CD4-positive, alpha-beta T cell treated with Interleukin-10 for 1 hour (primary cell): ENCODE measurements at places on chromosomes 7 and 10.

- DNase-seq = no peak
Measured at GRCh38 chr7:7688310-7688709, 30.1 kb downstream of the RPA3 start.

- no peak for DNase-seq
Measured at GRCh38 chr10:62109587-62110293, 158.9 kb downstream of the RTKN2 start.

DNA sequence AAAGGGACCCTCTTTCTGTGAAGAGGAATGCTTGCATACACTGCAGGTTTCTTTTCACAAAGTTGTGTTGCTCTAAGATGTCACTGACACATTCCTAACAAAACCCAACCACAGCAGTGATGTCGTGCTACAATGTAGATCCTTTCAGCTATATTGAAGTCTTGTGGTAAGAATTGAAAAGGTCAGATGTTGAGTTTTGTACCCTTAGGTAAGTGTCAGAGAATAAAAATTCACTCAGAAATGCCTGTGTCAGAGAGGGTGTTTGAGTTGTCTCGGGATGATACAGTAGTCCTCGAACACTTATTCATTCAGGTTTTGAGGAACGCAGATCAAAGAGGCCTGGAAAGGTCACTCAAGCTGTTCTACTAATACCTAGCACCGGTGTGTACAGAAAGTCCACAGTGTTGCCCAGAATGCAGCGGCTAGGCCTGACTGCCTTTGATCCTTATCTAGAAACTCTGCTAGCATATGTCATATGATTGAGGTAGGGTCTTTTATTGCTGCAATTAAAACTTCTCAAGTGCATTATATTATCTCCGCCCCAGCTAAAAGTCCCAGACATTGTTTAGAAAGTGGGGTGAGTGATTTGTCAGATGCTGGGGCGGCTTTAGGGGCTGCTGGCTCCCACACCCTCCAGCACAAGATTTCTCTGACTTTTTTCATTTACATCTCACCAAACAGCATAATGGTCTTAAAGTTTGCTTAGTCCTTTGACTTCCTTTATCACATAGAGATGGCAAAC is 26.0 kb downstream of the RNF32 start:
- no peak for DNase-seq

- DNase-seq = no peak
Measured at GRCh38 chr10:100024748-100025147, 15.0 kb upstream of the DNMBP start.

GRCh38 chr10:18793951-18794350 is 134.7 kb downstream of the ARL5B start:
- no peak for DNase-seq

GRCh38 chr10:47116445-47116844 is 183.6 kb upstream of the GDF10 start:
- DNase-seq = no peak
